ENCODE measurements at places on chromosomes 11 and 22.

GRCh38 chr11:95922099-95922498 lies 1.8 kb downstream of the MTMR2 start:
- DNase-seq: no peak

DNA sequence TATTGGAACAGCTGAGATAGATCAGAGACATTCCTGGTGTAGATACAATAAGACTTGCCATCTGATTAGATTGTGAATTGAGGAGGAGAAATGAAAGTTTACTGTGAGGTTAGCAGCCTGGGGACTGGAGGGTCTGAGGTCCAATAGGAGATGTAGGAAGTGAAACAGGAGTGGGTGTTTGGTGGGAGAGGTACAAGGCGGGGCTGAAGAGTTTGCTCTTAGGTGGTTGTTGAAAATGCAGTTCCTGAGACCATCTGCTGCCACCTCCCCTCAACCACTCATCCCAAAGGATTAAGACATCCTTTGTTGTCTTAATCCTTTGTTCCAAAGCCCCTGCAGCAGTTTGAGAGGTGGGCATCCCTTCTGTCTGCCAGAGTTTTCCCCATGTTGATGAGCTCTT lies 14.8 kb downstream of the PIWIL4 start:
- no peak for DNase-seq

- DNase-seq: no peak
Measured at GRCh38 chr11:120333801-120334200, 2.4 kb upstream of the ARHGEF12 start.

DNA sequence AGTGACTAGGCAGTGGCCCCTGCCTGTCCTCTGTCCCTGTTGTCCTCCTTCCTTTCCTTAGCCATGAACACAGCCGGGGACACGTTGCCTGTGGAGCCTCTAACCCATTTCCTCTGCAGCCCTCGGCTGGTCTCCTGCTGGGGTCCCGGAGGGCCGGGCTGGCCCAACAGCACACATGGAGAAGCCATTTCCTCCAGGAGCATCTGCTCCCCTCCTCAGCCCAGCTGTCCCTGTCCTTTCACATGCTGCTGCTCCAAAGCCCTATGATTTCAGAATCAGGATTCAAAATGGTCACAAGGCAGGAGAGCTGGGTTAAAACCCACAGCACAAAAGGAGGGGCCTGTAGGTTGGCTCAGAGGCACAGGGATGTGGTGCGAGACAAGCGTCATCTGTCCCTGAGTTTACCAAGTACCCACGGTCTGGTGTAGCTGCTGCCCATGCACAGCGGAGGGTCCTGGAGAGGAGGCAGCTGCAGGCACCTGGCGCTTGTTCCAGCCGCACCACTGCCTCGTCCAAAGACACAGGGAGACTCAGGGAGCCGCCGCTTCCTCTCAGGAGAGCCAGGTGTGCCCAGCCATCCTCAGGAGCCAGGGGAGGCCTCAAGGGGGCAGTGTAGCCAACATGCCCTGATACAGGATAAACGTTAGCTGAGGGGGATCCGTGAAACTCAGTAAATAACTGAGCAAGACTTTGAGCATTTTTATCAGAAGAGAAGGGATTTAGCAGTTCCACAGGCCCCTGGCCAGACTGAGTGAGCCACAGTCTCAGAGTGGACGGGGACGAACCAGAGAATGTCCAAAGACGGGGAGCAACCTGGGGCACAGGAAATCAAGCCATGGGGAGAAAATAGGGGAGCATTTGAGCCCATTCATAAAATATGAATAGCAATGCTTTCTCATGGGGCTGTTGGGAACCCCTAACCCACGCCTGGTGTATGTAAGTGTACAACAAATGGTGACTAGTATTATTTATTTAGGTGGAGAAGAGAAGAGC lies 3.9 kb upstream of the VSIG10L2 start:
- peak; percentile 55 for DNase-seq

GRCh38 chr22:48823941-48824340 lies 1003.7 kb downstream of the BRD1 start:
- no peak for DNase-seq

DNA sequence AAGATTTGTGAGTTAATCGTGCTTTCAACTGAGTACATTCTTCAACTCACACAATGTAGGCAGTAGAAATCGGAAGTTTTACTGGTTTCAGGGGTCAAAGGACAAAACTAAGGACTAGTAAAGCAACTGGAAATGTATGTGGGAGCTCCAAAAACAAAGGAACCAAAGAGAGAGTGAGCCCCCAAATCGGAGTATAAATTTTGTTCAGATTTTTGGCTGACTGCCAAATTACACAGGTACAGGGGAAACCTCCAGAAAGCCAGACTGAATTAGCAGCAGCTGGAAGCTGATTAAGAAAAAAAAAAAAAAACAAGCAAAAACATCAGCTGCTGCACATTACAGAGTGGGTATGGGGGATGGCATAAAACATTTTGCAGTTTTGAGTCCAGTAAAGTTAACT lies 75.2 kb upstream of the GNAZ start:
- no peak for DNase-seq

DNA sequence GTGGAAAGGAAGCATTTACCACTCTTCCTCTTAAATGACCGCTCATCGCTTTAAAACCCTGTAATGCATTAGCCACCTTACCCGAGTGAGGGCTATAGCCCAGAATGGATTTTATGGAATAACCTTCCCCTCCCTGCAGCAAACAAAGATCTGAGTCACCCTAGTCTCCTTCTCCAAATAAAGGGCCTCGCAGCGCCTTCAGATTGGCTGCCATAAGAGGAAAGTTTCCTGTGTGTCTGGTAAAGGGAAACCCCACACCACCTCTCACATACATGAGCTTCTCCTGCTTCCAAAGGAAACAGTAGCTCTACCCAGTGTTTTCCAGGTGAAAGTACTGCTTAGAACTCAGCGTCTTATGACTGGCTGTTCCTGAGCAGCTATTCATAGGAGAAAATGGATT lies 47.8 kb downstream of the PPP2R1B start:
- no peak for DNase-seq
